NCI-H510A treated with DMSO at 0.1 percent for 48 hours (cell line): ENCODE measurements at places on chromosomes 2 and 18.

GRCh38 chr2:176184749-176185148, 3.7 kb upstream of the HOXD1 start:
- no peak for DNase-seq

GRCh38 chr18:69998523-69998987, 50.9 kb upstream of the CD226 start:
- no peak for DNase-seq

- DNase-seq = no peak
Observed at GRCh38 chr2:99777656-99778290, 288.0 kb upstream of the REV1 start.

- DNase-seq = peak; percentile 6
Observed at GRCh38 chr2:135150725-135151124, 98.6 kb downstream of the RAB3GAP1 start.

DNA sequence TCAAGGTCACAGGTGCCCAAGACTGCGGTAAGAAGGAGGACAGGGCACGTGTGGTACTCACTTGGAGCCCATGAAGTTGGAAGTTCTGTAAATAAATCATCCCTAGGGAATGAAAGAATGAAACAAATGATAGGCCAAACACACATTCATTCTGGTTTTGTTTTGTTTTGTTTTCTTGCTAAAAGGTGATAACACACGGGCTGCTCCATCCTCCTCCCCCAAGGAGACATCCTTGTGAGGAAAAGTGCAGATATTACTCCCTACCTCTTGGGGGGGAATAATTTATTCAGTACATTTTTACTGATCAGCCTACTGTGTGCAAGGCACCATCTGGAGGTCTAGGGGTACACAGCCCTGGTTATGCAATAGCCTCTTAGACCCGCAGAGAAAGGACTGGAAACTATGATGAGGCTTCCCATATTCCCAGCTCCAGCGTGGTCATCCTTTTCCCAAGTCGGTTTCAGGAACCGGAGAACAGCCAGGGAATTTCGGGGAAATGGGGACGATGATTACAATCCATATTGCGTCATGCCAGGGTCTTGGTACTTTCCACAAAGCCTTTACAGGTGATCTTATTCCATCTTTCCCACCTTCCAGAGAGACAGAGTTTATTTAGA, 6.3 kb downstream of the RAX start:
- no peak for DNase-seq

- DNase-seq = no peak
Observed at GRCh38 chr2:177808984-177809809, 263.4 kb downstream of the PDE11A start.

GRCh38 chr2:193153576-193153975, 958.8 kb upstream of the TMEFF2 start:
- no peak for DNase-seq

- DNase-seq = no peak
Observed at GRCh38 chr2:9968553-9969497, 17.3 kb downstream of the GRHL1 start.

- DNase-seq = no peak
Observed at GRCh38 chr2:48756289-48756688, 765 bp upstream of the LHCGR start.

DNA sequence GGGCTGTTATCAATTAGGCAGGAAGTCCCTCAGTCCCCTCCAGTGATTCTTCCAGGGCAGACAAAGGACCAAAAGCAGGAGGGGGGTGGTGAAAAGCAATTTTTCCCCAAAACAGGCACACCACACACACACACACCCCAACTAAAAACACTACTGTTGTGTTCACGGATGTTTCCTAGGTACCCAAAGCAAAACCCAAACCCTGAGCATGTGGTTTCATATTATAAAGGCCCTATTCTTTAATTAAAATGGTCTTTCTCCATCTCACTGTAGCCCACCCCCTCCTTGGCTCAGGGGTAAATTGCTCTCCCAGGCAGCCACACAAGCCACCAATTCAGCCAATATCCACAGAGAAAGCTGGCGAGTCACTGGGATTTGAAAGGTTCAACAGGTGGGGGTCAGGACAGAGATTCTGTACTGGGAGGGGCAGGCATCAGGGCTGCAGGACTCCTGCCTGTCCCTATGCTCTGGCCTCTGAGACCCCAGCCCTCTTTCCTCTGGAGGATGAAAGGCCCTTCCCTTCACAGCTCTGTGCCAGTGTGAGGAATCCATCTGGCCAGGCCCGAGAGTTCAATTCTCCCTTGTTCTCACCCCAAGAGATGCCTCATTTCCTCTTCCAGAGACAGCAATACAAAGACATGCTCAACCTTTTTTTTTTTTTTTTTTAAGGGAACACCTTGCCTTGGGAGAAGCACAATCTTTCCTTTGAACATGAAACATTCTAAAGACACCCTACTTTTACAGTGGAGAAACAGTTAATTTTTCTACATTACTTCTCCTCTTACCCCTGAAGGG, 43.6 kb downstream of the SPRED2 start:
- DNase-seq = no peak

DNA sequence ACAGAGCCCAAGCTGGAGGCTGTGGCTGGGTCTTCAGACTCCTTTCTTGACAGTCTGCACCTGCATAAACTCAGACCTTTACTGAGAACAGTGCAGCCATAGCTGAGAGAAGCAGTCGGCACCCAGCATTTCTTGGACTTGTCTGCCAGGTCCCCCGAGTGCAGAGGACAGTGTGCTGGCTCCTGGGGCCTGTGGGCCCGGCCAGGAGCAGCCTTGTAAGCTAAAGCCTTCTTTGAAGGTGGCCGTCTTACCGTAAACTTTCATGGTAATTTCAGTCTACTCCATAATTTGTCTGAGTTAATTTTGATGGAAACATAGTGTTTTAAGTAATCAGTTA, 70.9 kb downstream of the LRRFIP1 start:
- no peak for DNase-seq

GRCh38 chr2:9739531-9739964, 103.7 kb upstream of the TAF1B start:
- DNase-seq = no peak

DNA sequence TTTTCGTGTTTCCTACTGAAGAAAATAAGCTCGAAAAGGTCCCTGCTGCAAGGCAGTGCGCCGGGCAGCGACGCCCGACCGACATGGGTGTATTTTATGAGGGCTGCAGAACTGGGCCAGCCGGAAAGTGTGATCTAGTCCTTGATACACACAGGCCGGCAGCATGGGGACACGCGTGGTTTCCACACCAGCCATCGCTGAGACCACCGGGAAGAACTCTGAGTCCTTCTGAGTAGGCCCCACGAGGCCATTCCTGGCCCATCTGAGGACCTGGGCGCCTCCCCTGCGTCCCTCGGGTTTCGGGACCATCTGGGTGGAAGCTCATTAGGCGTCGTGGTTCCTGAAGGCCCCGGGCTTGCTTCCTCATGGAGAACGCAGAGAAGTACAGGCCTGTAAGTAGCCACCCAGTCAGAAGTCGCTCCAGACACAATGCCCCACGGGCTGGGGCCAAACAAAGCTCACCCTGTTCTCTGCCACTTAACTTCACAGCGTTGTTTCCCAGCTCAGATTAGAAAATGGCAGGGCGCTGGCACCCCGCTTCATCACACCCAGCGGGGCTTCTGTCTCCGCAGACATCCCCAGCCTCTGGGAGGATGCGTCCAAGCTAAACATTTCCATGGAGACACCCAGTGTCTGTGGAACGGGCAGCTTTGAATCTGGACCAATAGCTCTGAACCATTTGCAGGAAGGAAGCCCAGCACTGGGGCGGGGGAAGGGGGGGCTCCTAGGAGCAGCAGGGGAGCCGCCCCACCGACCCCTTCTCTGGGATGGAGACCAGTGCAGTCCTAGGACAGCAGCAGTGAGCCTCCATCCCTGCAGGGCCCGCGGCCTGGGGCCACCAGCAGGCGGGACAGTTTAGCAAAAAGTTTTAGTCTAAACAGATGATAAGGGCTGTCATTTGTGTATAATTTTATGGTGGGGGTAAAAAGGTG, 2.4 kb downstream of the NFATC1 start:
- DNase-seq = no peak

DNA sequence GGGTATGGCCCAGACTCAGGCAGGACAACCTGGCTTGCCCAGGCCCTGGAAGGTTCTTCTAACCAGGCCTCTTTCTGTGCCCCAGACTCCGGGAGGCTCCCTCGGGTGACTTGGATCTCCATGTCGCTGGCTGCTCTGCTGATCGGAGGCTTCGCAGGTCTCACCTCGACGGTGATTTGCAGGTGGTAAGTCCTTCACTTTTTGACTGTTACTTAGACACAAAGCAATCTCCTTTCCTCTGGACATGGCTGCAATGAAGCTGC, 103.5 kb downstream of the TPO start:
- no peak for DNase-seq

DNA sequence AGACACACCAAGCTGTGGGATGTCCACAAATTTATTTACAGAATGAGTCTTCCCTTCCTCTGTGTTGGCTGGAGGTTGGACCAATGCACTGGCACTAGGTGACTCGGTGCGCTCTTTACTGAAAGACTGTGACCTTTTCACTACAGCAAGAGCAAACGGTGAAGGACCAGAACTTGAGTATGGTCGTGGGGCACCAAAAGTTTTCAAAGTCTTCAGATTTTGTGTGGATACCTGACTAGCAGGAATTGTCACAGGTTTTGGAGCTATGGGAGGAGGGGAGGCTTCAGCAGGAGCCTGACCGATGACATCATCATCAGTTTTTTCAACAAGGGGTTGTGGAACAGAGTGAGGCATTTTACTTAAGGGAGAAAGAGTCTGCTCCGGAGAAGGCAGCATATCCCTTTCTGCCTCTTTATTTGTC, 73.0 kb upstream of the GRB14 start:
- DNase-seq = no peak

DNA sequence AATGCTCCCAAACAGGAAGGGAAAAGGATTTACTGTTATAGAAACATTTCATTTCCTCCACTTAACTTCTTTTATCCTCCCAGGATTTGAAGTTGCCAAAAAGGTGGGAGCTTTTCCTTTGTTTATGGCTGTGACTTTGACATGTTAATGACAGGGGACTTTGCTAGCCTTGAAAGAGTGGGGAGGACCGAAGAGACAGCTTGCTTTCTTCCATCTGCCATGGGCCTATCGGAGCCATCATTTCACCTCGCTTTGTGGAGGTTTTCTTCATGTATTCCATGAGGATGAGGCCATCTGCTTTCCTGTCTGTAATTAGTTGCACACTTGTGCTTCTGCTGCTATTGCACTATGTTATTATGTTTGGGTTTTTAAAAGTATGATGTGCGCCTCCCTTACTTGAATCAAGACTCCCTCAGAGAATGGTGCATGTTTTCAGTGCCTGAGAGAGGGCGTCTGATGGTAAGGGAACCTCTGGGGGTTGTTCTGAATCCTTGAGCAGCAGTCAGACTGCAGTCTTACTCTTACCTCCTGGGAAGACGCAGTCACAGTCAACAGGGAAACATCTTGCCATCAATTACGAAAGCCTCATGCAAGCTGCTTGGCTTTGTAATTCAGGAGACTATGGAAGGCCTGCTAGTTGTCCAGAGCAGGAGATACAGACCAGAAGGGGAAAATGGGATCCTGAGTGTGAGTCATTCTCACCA, 173.3 kb upstream of the MGAT5 start:
- DNase-seq = no peak

- DNase-seq = no peak
Observed at GRCh38 chr2:222960126-222960525, 91.9 kb upstream of the KCNE4 start.

DNA sequence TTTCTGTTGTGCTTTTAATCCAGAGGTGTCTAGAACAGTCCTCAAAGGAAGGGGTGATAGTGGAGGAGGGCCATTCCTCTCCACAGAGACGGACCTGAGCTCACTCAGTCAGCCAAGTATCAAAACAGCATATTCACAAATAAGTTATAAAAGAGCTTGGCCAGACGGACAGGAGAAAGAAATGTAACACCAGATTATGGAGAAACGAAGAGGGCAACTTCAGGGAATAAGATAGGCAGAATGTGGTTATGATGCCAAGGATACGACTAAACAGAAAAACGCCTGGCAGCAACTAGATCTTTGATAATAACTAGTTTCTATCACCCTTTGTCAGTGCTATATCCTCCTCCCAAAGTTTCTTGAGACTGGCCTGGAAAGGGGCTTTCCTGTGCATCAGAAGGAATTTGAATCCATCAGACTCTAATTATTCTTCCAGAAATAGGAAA, 42.5 kb downstream of the MAP4K3 start:
- DNase-seq = no peak

DNA sequence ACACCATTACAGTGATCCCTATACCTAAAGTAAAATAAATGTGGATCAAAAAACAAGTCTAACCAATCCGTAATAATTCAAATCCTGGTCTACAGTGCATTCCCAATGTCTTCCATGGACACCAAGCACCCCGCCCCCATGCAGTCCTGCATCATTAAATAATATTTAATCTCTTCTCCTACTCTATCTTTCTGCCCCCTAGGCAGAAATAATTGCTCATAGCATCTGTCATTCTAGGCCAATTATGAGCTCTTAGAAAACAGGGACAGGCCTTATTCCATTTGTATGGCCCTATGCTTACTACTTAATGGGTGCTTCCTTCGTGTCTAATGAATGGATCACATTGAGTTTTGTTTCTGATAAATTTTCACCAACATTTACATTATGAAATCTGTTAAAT, 66.4 kb downstream of the PAX3 start:
- DNase-seq = no peak

DNA sequence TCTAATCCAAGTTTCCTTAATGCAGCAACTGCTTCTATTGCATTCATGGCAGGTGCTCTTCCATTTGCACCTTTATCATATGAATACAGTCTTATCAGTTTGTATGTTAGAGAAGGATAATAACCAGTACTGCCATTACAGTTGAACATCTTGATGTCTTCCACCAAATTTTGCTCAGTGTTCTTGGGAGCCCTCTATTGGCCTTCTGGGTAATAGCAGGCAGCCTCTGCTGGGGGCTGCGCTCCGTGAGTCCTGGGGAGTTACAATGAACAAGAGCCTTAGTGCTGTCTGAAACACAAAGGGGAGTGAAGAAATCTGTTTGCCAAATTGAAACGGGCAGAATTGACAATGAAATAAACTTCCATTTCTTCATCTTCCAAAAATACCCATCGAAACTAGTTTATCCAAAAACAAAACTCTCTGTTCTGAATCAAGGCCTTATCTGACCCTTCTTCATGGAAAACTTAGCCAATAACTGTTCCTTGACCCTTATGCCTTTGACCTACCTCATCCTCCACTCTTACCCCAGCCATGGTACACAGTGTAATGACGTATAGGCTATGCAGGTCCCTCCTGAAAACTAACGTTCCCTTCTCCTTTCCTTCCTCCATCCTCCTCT, 79.9 kb downstream of the ALK start:
- DNase-seq = peak; percentile 33

GRCh38 chr2:11616851-11617415, 53.1 kb downstream of the NTSR2 start:
- no peak for DNase-seq
